ENCODE measurements at places on chromosomes 1 and 21.

GRCh38 chr21:41180752-41181151 lies 12.8 kb downstream of the BACE2 start:
- no peak for DNase-seq

GRCh38 chr1:207849646-207850045 lies 61.3 kb downstream of the CD34 start:
- no peak for DNase-seq

DNA sequence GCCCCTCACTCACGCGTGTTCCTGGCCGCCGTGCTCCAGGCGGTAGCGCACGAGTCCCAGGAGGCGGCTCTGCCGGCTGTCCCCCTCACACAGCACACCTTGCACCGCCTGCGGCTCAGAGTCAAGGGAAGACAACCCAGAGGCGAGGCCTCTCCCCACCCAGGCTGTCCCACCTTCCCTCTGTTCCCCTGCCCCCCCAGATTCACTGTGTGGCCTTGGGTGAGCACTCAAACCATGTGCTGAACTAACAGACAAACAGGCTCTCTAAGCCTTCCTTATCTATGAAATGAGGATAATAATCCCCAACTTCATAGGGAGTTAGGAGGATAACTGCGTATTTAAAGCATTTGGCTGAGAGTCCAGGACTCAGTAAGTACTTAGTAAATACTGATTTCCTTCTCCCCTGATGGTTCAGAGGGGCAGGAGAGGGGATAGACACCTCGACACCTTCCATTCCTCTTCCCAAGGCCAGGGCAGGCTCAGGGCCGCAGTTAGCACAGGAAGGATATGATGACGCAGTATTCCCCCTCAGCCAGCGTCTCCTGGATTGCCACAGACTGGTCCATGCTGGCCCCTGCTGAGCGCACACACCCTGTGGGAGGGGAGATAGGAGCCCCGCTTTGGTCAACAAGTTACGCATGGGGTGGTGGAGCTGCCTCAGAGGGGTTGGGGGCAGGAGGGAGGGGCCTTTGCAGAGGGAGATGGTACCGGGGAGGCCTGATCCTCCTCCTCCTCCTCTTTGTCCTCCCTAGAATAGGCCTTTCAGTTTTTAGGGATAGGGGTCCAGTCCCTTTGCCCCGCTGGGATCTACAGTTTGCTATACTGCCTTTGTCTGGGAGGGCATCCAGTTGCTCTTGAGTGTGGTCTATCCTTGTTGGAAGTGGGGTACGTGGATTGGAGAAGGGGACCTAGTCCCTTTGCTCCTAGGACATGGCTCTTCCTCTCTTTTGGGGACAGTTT lies 830 bp downstream of the INPP5B start:
- no peak for DNase-seq

- no peak for DNase-seq
Observed at GRCh38 chr1:24294716-24295371, 24.3 kb upstream of the GRHL3 start.

DNA sequence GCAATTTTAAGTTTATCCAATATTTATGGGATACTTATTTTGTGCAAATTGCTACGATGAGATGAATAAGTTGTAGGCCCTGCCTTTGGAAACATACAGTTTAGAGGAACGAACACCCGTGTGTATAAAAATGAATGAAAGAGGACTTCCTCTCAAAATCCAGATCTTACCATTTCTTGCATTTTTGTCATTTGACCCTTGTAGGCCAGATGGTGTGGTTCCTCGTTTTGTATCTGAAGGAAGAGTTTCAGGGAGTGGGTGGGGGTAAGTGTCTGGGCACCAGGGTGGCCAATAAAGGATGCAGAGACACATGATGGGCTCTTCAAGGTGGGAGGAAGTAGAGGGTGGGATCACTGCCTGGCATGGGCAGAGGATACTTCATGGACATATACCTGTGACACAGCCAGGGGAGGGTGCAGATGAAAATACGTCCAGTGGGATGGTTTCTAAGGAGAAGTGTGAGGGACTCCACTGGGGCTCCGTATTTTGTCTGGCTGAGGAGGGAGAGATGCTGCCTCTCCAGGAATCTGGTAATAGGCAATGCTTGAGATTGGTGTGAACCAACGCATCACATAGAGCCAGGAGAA lies 14.4 kb downstream of the MAPKAPK2 start:
- no peak for DNase-seq

Data from NCI-H1436 treated with DMSO at 0.1 percent for 48 hours (cell line).